ENCODE measurements at places on chromosomes 1 and 21. TPM values are rescaled to one million over a fixed set of nuclear protein-coding genes. Genes with fewer than 3 reads are reported as not detected.

- no peak for DNase-seq
These were observed 114.3 kb downstream of the SLC35F3 start for GRCh38 chr1:234018816-234019215.

DNA sequence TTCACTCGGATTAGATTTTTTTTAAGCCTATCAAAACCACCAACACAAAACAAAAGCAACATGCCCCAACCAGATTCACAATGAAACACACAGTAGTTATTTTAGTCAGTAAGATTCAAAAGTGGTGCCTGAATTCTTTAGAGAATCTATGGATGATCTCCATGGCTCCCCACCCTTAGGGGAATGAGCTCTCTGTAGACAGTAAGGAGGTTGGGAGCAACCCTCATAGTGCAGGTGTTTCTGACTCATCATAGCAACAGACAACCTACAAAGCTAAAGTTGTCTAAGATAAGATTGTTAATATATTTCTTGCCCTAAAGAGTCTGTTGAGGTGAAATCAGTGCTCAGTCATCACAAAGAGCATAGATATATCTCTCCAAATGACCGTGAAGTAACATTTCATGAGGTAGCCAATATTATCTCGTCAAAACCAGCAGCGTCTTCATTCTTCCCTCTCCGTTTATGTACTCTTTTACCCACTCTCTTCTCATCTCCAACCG lies 78.3 kb downstream of the ADAMTS1 start:
- DNase-seq: no peak

GRCh38 chr1:1537626-1538250 lies 2.7 kb downstream of the TMEM240 start:
- no peak for DNase-seq

- DNase-seq: no peak
These were observed 8.3 kb upstream of the TNFRSF9 start for GRCh38 chr1:7948960-7949359.

- no peak for DNase-seq
These were observed 9.8 kb downstream of the CACYBP start for GRCh38 chr1:175009532-175009931.

DNA sequence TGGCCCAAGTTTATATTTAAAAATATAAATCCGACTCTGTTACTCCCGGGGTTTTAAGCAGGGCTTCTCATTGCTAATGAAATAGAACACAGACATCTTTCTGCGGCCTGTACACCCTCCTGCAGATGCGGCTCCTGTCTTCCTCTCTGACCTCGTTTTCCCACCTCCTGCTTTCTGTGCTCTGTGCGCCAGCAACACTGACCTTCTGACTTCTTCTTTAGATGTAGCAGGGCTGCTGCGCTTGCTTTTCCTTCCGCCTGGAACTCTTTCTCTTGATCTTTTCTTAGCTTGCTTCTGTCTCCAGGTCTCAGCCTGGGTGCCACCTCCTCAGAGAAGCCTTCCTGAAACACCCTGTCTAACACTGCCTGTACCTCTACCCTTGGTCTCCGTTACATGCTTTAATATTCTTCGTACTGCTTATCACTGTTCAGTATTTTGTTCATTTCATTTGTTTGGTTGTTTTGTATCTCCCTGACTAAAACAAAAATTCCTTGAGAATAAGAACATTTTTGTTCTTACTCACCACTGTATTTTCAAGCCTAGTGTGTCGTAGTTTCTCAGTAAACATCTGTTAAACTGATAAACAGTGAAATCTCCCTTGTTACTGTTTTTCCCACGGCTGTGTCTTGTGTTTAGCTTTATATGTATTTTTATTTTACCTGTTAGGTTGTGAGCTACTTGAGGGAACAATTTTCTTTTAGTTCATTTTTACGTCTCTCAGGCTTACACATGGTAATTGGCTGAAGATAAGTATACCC lies 79.0 kb downstream of the ST3GAL3 start:
- DNase-seq: no peak

DNA sequence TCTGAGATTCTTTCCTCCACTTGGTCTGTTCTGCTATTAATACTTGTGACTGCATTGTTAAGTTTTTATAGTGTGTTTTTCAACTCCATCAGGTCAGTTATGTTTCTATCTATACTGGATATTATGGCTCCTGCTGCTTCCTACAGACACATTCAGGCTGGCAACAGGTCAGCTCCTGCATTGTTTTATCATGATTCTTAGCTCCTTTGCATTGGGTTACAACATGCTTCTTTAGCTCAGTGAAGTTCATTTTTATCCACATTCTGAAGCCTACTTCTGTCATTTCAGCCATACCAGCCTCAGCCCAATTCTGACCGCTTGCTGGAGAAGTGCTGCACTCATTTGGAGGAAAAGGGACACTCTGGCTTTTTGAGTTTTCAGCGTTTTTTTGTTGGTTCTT lies 37.3 kb upstream of the F3 start:
- DNase-seq: no peak

- DNase-seq: no peak
These were observed 85.7 kb downstream of the ITPKB start for GRCh38 chr1:226653311-226653921.

- no peak for DNase-seq
These were observed 4.7 kb upstream of the TINAGL1 start for GRCh38 chr1:31571340-31572295.

DNA sequence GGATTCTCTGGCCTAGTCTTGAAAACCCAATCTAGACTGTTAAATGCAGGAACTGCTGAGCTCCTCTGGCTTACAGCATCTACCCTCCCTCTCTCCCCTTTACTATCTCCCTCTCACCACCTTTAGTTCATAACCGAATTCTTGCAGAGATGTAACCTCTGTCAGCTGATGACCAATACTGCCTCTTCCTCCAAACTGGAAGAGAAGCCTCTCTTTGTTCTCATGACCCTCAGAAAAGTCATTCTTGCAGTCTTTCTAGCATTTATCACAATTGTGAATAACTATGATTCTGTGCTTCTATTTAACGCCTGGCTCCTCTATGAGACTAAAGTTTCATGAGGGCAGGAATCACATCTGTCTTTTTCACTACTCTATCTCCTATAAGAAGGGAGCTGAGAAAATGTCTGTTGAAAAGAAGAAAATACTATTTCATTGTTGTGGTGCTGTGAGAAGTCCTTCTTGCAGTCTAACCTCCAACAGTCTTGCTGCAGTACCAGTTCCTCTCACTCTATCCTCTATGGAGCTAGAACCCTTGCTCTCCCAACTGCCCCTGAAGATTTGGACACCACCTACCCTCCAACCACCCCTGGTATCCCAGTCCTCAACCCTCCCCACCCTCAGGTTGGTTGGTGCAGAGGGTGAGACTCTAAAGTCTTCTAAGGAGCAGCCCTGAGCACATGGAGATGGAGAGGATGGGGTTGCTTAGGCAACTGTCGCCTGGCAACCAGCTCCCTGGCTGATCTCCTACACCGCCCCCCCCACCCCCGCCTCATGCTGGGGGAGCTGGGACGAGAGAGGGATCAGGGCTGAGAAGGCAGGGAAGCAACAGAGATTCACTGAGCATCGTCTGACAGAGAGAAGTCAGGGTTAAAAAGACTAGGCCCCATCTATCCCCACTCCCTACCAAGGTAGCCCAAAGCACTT lies 13.9 kb downstream of the MEF2D start:
- DNase-seq: peak; percentile 87

GRCh38 chr21:39114871-39115575 lies 68.2 kb downstream of the PSMG1 start:
- no peak for DNase-seq

DNA sequence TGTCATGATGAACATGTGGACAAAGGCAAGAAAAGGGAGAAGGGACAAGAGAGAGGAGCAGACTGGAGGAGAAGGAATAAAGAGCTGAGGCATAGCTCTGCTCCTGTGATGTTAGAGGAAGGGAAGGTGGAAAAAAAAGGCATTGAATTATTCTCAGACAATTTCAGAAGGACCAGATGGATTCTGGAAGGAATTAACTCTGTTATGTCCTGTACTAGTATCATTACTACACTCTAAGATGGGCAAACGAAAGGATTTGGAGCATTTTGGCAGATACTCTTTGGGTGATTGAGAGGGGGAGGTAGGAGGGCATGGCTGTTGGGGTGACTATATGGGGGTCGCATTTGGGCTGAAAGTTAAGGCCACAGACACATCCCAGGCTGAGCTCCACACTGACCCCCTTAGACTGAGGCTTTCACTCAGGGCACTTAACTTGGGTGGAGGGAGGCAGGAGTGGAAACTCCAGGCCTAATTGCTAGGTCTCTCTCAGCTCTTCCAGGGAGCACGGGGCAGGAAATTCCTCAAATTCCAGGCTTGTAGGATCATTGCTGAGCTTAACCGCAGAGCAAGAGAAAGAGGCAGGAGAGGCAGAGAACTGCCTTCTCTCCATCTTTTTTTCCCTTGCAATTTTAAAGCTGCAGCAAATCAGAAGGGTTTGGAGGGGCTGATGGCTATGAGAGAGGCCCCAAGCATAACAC lies 25.9 kb downstream of the KIRREL1 start:
- DNase-seq: no peak

DNA sequence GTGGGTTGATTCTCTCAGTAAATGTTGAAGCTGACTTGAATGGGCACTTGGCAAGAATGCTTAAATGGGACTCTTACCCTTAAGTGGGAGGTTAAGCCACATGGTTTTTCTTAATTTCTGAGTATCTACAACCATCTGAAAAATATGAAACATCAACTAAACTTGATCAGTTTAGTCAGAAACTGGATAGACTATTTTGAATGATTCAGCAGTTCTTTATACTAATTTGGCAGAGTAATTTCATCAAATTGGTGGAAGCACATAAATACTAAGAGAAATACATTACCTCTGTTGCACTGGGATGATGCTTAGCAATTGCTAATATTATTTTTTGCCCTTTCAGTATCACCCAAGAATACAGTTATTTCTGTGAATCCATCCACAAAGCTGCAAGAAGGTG lies 4.7 kb downstream of the VCAM1 start:
- DNase-seq: no peak

GRCh38 chr1:117069220-117069844 lies 9.2 kb downstream of the TTF2 start:
- no peak for DNase-seq

- no peak for DNase-seq
These were observed 17.3 kb upstream of the DISP3 start for GRCh38 chr1:11461531-11462137.

GRCh38 chr21:41655259-41655658 lies 111.6 kb downstream of the RIPK4 start:
- DNase-seq: no peak

GRCh38 chr1:31479811-31480210 lies 66.8 kb downstream of the SERINC2 start:
- DNase-seq: no peak

GRCh38 chr1:156163712-156164111 lies 10.3 kb downstream of the SEMA4A start:
- DNase-seq: no peak

DNA sequence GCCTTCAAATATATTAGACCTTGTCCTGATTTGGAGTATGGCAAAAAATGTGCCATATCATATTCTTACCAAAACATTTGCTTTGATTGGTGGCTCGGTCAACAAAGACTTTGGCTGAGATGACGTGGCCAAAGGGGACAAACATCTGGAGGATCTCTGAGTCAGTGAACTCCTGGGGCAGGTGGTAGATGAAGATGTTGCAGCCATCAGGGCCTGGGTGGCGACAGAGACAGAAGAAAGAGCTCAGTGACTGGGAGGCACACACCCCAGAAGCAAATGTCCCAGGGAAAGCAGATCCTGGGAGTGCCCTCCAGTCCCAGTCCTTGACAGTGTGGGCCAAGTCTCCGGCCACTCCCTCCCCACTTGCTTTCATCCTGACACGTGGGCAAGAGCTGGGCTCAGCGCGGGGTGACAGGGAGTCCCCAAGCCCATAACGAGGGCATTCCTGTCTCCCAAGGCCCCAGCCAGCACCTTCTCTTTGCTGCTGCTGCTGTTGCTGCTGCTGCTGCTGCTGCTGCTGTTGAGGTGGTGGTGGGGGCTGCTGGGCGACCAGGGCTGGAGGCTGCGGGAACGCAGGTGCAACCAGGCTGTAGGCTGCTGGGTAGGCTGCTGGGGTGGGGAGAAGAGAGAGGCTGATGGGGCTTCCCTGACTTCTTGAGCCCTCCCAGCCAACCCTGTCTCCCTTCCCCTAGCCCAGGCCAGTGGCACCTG lies 10.7 kb downstream of the CELF3 start:
- no peak for DNase-seq

DNA sequence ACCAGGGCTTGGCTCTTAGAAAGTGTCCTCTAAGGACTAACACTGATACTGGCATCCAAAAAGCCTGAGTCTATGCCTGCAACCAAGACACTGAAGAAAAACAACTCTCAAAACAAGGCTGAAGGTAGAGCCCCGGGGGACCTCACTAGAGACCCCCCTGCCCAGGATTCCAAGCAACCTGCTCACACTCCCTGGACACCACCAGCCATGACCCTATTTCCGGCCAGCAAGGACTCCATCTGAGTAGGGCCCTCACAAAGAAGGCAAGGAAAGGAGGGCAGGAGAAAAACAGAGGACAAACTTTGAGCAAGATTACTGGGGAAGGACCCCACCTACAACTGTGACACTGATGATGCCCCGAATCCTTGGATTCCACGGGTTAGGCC lies 343.1 kb downstream of the NPHP4 start:
- DNase-seq: no peak

DNA sequence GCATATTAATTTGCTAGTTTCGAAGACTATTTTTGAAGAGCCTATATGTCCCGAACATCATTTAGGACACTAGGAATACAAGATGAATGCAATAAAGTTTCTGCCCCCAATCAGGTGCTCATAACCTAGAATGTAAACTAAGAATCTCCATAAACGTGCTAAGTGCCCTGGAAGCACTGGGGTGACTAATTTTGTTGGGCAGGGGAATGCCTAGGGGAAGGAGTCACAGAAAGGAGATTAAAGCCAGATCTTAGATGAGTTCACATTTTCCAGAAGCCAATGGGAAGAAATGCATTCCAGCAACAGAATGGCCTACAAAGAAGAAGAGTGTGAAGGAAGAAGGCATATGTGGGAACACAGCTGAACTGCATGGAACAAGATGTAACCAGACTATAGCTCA lies 19.5 kb downstream of the SCYL3 start:
- DNase-seq: no peak

GRCh38 chr21:41410767-41411448 lies 15.1 kb upstream of the MX1 start:
- DNase-seq: no peak

The LDLRAD2 gene
- polyA plus RNA-seq: not detected

The ATP1A1 gene
- 432 TPM for polyA plus RNA-seq

The SPRR2A gene
- polyA plus RNA-seq: not detected

The CFAP45 gene
- 0.98 TPM for polyA plus RNA-seq

The KLHDC9 gene
- 27.7 TPM for polyA plus RNA-seq

The AMY1A gene
- not detected for polyA plus RNA-seq

The VWA1 gene
- polyA plus RNA-seq: 108 TPM

The TNFAIP8L2 gene
- 1.7 TPM for polyA plus RNA-seq

The PPP1R15B gene
- 11.4 TPM for polyA plus RNA-seq

The BTBD19 gene
- polyA plus RNA-seq: 0.42 TPM
